Vagina (tissue), 2 donors: ENCODE measurements at places on chromosomes 3 and 15. TPM values are rescaled to one million over a fixed set of nuclear protein-coding genes. Genes with fewer than 3 reads are reported as not detected.

DNA sequence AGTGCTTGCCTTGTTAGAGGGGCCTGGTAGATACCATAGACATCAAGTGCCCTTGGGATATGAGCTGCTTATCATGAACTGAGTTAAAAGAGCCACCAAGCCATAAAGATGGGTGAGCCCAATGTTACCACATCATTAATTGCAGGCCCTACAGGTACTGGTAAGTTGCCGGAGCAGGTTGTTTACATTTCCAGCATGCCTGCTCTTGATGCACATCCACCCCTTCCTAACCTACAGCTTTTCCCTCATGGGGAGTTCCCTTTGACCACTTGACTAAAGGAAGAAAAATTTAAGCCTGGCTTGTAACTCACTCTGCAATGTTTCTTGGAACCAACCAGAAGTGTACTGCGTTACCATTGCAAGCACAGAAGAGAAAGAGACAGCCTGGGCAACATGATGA, 24.7 kb upstream of the ULK4 start:
- H3K4me3 ChIP-seq: no peak overlapping the region
- H3K27me3 ChIP-seq: no peaks in the 10 kb centered on the region
- no peaks in the 10 kb centered on the region for H3K4me1 ChIP-seq
- no peaks in the 10 kb centered on the region for H3K36me3 ChIP-seq

The POTEB gene
- not detected for total RNA-seq

- no peaks in the 10 kb centered on the region for H3K36me3 ChIP-seq
- H3K4me1 ChIP-seq: no peaks in the 10 kb centered on the region
- DNase-seq: no peak
- no peak overlapping the region for H3K27ac ChIP-seq
Observed at GRCh38 chr3:104825116-104825515, 541.6 kb upstream of the ALCAM start.

DNA sequence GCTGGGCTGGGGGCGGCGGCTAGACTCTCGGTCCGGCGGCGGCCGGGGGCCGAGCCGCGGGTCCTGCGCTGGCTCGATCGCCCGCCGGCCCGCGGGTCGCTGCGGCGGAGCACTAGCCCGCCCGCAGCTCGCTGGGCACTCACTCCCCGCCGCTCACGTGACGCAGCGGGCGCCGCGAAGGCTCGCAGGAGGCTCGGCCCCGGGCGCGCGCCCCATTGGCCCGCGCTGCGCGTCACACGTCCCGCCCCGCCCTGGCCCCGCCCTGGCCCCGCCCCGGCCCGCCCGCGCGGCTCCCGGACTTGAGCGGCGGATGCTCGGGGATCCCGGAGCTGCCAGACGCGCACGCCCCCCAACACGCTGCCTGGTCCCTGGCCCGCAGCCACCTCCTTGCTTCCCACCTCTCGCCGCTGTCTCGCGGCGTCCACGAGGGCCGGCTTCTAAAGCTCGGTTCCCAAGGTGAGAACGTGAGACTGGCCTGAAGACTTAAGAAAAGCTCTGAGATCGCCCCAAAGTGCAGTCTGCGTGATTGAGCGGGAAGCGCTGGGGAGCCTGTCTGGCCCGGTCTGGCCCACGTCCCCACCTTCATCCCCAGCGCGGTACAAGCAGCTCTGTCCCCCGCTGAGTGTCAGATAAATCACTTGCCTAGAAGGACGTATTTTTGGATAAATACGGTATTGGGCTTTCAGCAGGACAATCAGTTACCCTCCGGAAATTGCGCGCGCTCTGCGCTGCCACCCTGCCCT, at the start of gene KLF15:
Gene KLF15, minus strand, starts transcription at position 114 of the 743 bp plus-strand sequence. CDS start 4,486 bp downstream, outside the sequence.
- peaks cover 23% of the 10 kb centered on the region for H3K4me1 ChIP-seq
- no peak for DNase-seq
- peak within 1 kb of the TSS; percentile 87 for H3K27ac ChIP-seq
- H3K27me3 ChIP-seq: no peaks in the 10 kb centered on the region
- H3K36me3 ChIP-seq: no peaks in the 10 kb centered on the region

The CLSTN2 gene
- total RNA-seq: 16.0 TPM

The MESP1 gene
- 2.7 TPM for total RNA-seq

GRCh38 chr3:56351537-56351936, 116.7 kb downstream of the ERC2 start:
- H3K4me1 ChIP-seq: no peaks in the 10 kb centered on the region
- H3K4me3 ChIP-seq: no peak overlapping the region
- no peaks in the 10 kb centered on the region for H3K36me3 ChIP-seq
- DNase-seq: no peak
- no peaks in the 10 kb centered on the region for H3K27me3 ChIP-seq

DNA sequence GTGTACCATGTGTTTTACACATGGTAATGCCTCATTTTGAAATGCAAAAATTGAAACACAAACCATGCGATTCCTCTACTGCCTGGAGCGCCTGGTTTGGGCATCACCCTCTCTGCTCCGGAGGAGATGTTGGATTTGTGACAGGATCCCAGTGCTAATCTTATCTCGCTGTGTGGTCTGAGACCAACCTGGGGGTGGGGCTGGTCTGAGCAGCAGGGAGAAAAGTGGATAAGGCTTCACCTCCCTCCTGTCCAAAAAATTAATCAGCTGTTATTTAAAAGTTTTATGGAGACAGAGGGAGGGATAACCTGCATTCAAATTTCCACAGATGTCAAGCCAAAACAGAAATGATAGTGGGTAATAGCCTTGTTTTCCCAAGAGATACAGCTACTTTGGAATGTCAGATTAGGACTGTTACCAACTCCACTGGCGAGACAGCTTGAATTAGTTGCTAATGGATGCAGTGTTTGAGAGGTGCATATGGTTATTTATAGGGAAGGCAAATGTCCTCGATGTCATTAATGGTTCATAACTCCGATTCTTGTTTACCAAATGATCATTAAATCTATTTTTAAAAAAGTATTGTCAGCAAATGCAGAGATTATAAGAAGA, 54.0 kb upstream of the SKOR1 start:
- DNase-seq: no peak
- H3K36me3 ChIP-seq: peaks cover 5% of the 10 kb centered on the region
- no peak overlapping the region for H3K27ac ChIP-seq
- no peaks in the 10 kb centered on the region for H3K4me1 ChIP-seq

GRCh38 chr3:36943601-36944000, 1.3 kb downstream of the TRANK1 start:
- peak overlapping the region; percentile 82 for H3K27ac ChIP-seq
- H3K27me3 ChIP-seq: no peaks in the 10 kb centered on the region
- no peak for DNase-seq
- no peaks in the 10 kb centered on the region for H3K36me3 ChIP-seq
- peaks cover 28% of the 10 kb centered on the region for H3K4me1 ChIP-seq

- H3K27me3 ChIP-seq: no peaks in the 10 kb centered on the region
- H3K4me3 ChIP-seq: no peak overlapping the region
- no peaks in the 10 kb centered on the region for H3K36me3 ChIP-seq
- no peak for DNase-seq
- H3K4me1 ChIP-seq: no peaks in the 10 kb centered on the region
Observed at GRCh38 chr3:123832692-123833397, 51.3 kb downstream of the MYLK start.

- no peaks in the 10 kb centered on the region for H3K27me3 ChIP-seq
- H3K27ac ChIP-seq: no peak overlapping the region
- H3K36me3 ChIP-seq: no peaks in the 10 kb centered on the region
- no peak for DNase-seq
- H3K4me3 ChIP-seq: no peak overlapping the region
- H3K4me1 ChIP-seq: no peaks in the 10 kb centered on the region
Observed at GRCh38 chr3:99777708-99778107, 40.0 kb upstream of the CMSS1 start.

The VEPH1 gene
- total RNA-seq: 2.7 TPM

GRCh38 chr3:108342837-108343486, 46.6 kb downstream of the HHLA2 start:
- H3K27ac ChIP-seq: no peak overlapping the region
- no peak for DNase-seq
- H3K27me3 ChIP-seq: no peaks in the 10 kb centered on the region
- no peak overlapping the region for H3K4me3 ChIP-seq
- no peaks in the 10 kb centered on the region for H3K4me1 ChIP-seq

- H3K4me3 ChIP-seq: no peak overlapping the region
- peaks cover 7% of the 10 kb centered on the region for H3K4me1 ChIP-seq
- no peaks in the 10 kb centered on the region for H3K27me3 ChIP-seq
- no peaks in the 10 kb centered on the region for H3K36me3 ChIP-seq
- DNase-seq: no peak
- H3K27ac ChIP-seq: no peak overlapping the region
Observed at GRCh38 chr3:141808586-141808985, 45.4 kb downstream of the GRK7 start.

DNA sequence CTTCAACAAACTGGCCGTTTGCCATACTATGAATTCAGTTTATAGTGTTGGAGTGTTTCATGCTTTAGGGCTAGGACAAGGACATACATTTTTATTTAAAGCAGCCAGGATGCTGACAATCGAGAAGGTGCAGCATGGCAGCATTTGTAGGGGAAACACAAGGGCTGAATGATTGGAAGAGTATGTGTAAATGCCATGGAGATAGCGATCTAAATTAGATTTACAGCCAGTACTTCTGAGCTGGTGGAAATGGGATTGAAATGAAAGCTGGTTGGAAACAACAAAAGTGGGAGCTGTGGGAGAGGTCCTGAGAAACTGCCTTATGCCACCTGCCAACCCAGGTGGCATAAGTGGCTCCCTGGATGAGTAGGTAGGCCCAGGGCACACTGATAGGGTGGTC, 209.9 kb upstream of the MRPL3 start:
- no peak overlapping the region for H3K4me3 ChIP-seq
- no peaks in the 10 kb centered on the region for H3K36me3 ChIP-seq
- no peaks in the 10 kb centered on the region for H3K27me3 ChIP-seq

The SCAANT1 gene
- not detected for total RNA-seq

DNA sequence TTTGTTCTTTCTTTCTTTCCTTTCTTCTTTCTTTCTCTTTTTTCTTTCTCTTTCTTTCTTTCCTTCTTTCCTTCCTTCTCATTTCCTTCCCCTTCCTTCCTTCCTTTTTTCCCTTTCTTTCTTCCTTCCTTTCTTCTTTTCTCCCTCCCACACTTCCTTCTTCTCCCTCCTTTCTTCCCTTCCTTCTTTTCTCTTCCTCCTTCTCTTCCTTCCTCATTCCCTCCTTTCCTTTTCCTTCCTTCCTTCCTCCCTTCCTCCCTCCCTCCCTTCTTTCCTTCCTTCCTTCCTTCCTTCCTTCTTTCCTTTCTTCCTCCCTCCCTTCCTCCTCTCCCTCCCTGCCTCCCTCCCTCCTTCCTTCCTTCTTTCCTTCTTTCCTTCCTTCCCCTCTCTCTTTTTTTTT, 755.7 kb upstream of the GRM7 start:
- H3K36me3 ChIP-seq: no peaks in the 10 kb centered on the region
- no peaks in the 10 kb centered on the region for H3K27me3 ChIP-seq
- no peak overlapping the region for H3K27ac ChIP-seq
- no peak overlapping the region for H3K4me3 ChIP-seq

DNA sequence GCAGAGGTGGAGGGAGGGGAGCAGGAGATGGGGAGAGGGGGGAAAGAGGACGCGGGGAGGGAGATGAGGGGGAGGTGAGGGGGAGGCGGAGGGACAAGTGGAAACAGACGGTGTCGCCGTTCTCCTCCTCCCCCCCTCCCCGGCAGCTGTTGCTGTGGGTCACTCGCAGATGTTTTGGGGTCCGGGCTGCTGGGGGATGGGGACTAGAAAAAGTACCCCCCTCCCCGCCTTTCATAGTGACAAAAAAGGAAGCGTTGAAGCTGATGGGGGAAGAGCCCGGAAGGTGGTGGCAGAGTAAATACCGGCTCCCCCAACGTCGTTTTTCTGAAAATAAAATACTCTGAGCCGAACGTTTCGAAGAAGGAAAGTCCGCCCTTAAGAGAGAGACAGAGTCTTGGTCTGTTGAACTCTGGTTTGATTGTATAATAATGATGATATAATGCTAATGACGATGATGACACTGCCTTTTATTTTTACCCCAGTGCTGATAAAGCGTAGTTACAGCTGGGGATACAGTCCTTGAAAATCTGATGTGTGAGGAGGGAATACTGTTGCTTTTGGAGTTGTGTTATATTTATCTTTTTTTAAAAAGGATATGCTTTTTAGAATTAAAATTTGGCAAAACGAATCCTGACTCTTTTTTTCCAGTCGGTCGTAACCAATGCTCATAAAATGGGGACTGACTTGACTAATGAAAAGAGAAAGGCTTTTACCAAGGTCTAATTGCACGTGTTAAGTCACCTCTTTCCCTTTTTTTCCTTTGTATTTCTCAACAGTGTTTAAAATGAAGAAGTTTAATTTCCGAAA, 993 bp downstream of the STXBP5L start:
- H3K36me3 ChIP-seq: no peaks in the 10 kb centered on the region
- H3K4me3 ChIP-seq: peak overlapping the region; percentile 44
- H3K27ac ChIP-seq: peak overlapping the region; percentile 4
- DNase-seq: no peak
